ENCODE measurements at places on chromosomes 12 and 14.

DNA sequence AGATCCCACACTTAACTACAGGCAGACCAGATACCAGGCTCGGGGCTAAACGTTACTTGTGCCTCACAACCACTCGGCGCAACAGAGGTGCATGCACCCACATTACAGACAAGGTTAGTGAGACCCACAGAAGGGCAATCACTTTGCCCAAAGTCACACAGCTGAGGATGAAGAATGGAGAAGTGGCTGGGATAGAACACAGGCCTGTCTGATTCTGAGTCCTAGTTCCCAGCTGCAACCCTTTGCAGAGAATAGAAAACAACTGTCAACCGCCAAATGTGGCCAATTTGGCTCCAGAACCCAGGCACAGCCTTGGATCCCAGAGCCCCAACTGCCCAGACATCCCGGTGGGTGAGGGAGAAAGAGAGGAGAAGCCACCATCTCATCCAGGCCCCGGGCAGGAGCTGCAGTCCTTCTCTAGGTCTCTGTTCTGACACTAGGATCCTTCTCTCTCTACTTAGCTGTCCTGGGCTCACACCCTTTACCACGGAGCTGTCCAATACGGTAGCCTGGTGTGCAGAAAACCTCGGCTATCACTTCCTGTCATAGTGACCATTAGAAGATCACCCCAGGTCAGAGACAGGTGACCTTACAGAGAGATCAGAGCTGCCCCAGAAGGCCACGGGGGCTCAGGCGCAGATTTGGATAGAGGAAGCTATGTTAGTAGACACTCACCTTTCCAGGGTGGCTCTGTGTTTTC is 59.1 kb downstream of the FAM222A start:
- no peak for DNase-seq

GRCh38 chr12:81369175-81369574 is 291.3 kb downstream of the ACSS3 start:
- no peak for DNase-seq

DNA sequence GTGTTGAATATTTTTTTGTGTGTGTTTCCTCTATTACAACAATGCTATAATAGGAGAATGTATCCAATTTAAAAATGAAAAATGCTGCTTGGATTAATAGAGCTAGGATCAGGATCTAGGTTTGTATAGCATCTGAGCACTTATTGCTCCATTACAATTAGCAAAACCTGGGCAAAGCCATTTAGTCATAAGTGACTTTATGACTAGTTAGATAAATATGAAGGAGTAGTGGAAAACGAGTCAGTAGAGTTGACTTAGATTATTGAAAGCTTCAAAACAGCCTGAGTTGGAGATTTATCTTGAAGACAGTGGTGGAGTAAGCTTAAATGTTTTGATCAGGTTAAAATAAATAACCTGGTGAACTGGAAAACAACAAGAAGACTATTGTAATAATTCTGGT is 2.8 kb downstream of the MED21 start:
- DNase-seq, result no peak

- no peak for DNase-seq
Observed at GRCh38 chr14:102209224-102209966, 69.7 kb downstream of the WDR20 start.

GRCh38 chr12:31035226-31035625 is 38.4 kb upstream of the DDX11 start:
- DNase-seq, result no peak

- DNase-seq, result no peak
Observed at GRCh38 chr14:58078471-58078870, 73.5 kb downstream of the ARMH4 start.

DNA sequence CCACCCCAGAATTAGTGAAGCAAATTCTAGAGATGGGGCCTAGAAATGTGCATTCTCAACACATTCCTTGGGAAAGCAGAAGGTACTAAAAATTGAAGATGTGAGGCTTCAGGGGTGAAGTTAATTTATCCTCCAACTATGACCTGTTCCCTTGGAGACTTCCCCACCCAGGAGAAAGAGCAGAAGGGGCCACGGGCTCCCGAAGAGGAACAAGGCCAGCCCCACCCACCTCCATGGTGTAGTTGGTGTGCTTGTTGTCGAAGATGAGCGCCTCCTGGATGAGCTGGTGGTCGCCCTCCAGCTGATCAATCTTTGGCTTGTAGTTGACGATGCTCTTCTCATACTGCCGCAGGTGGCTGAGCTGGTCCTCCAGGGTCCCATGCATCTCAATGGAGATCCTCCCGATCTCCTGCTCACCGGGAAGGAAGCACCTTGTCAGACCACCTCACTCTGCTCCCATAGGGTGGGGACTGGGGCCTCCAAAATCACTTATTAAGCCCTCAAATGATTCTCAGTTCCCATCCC is 87.8 kb upstream of the ZFP36L1 start:
- no peak for DNase-seq

DNA sequence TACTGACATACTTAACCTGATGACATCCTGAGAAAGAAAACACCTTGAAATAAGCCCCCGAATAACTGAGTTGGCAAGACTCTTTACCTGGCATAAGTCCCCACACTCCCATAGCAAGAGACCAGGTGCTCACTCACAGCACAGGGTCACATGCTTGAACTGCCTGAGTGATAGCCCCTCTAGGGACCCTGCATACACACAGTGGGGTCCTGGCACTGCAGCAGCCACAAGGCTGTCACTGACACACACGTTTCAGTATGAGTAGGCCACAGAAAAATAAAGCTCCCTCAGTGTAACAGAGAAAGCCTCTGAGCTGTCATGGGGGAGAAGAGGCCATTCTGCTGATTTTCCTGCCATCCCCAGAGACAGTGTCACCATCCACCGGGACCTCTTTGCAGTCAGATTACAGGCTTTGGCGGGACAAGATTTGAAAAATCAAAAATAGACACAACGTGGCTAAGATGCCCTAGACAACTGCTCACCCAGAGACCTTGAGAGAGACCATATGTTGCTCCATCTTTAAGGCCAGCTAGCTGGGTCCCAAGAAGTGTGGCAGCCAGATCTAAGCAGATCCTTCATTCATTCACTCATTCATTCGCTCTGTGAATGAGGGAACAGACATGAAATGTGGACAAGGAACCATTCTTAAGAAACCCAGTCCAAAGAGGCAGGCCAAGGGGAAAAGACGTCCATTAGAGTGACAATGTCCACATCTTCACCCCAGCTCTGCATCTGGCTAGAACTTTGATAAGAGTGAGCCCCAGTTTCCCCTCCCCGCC is 1.6 kb downstream of the SCARB1 start:
- DNase-seq, result no peak

GRCh38 chr12:58894040-58894439 is 26.3 kb downstream of the LRIG3 start:
- no peak for DNase-seq

GRCh38 chr12:43776498-43776897 is 17.7 kb downstream of the IRAK4 start:
- DNase-seq, result no peak

- no peak for DNase-seq
Observed at GRCh38 chr12:124693111-124693723, 125.8 kb upstream of the NCOR2 start.

Measured in activated T-cell treated with anti-CD3 and anti-CD28 coated beads, Interleukin-2, amount 50 U/mL, for 1 hour (primary cell).